ENCODE measurements at places on chromosomes 12 and 14.

GRCh38 chr12:25592725-25593495 lies 39.8 kb upstream of the LMNTD1 start:
- no peak for DNase-seq

DNA sequence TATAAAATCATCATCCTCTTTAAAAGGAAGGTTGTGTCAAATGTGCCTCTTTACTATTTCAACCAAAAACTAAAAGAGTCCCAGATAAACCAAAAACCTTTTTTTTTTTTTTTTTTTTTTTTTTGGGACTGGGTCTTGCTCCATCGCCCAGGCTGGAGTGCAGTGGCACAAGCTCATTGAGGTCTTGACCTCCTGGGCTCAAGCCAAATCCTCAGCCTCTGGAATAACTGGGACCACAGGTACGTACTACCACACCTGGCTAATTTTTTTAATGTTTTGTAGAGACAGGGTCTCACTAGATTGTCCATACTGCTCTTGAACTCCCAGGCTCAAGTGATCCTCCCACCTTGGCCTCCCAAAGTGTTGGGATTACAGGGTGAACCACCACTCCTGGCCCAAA lies 16.4 kb upstream of the SELPLG start:
- no peak for DNase-seq

- no peak for DNase-seq
These were observed 43.9 kb upstream of the ATP23 start for GRCh38 chr12:57897286-57897974.

- no peak for DNase-seq
These were observed 133.6 kb downstream of the MED13L start for GRCh38 chr12:116143909-116144308.

DNA sequence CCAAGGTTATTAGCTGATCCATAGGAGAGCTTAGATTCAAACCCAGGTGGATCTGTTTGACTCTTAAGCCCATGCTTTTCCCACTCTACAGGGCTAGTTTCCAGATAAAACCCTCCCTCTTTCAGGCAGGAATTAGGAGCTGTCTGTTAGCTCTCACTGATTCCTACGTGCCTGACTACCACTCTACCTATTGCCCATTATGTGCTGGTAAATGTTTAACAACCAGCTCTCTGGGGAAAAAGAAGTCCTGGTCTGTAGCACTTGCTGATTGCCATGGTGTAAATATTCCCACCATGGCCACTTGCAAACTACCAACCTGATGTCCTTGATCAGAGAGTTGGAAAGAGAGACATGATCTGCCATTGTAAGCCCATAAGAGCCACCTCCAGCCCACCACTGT lies 65.5 kb upstream of the BDKRB2 start:
- DNase-seq: no peak

GRCh38 chr12:57718641-57719528 lies 19.7 kb downstream of the AGAP2 start:
- no peak for DNase-seq

- no peak for DNase-seq
These were observed 6.4 kb downstream of the FKBP4 start for GRCh38 chr12:2801044-2801783.

Measured in activated T-helper 1 cell treated with anti-CD3 and anti-CD28 coated beads, Interleukin-2, amount 50 U/mL, for 16 hours (primary cell).